ENCODE measurements at places on chromosomes 3 and 15. TPM values are rescaled to one million over a fixed set of nuclear protein-coding genes. Genes with fewer than 3 reads are reported as not detected.
A peak's percentile ranks its signal among the peaks of the same experiment; 100 is the strongest.

Gene AGBL1
- total RNA-seq, result not detected

Gene SHF
- 1.9 TPM for total RNA-seq

Gene SMCO1
- total RNA-seq, result not detected

GRCh38 chr3:185656321-185656840 lies 70.3 kb downstream of the SENP2 start:
- DNase-seq, result peak; percentile 99

DNA sequence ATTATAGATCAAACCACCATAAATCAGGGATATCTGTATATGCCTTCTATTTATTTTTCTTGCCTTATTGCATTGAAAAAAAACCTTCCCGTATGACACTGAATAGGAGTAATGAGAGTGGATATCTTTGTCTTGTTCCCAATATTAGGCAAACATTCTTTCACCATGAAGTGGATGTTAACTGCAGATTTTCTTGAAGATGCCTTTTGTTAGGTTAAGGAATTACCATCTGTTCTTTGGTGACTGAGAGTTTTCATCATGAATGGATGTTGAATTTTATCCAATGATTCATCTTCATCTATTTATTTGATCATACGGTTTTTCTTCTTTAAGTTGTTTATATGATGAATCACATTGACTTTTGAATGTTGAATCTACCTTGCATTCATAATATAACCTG lies 47.1 kb upstream of the MECOM start:
- DNase-seq, result peak; percentile 6

DNA sequence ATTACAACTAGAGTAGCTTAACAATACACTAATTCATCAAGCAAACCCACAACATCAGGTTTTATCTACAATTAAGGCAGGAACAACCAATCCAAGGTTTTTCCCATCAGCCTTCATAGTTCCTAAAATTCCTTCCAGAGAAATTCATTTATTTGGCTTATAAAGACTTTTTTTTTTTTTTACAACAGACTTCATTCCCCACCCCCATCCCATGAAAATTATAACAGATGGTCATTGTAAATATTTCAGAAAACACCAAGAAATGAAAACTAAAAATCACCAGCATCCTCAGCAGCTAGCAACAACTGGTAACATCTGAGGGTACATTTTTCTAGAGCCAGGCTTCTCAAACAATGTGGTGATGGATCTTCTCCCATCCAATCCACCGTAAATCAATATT lies 11.0 kb downstream of the SH3BP5 start:
- peak; percentile 59 for DNase-seq

- peak; percentile 14 for DNase-seq
Observed at GRCh38 chr3:39870706-39871105, 61.3 kb downstream of the MYRIP start.

DNA sequence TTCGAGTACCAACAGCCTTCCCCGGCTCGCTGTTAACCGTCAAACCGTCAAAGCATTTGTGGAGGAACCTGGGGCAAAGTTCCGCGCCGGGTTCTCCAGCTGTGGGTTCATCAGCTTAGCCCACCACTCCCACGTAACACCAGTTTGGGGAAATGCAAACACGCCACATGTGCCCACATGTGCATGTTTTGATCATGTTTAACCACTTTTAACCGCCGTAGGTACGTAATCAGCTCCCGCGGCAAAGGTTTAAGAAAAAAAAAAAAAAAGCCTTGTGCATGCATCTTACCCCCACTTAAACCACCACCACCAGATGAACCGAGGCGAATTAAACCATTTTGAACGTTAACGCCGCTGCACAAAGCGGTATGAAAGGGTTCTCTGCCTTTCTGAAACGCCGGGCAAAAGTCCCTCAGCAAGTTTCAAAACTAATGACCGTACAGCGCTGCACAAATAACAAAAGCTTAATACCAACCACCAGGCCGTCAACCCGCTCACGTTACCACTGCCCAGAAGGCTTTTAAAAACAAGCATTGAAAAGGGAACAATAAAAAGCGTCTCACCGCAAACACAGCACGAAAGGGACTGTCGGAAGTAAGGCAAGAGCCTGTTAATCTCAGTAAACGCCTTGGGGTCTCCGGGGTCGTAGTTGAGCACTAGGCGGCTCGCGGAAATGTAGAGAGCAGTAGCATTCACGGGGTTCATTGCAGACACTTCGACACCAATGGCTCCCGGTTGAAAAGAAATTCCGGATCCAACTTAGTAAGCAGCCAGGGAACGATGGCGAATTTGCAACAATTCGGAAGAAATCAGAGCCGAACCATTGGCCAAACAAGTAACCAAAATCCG lies 1.5 kb downstream of the MSL2 start:
- DNase-seq, result peak; percentile 38

DNA sequence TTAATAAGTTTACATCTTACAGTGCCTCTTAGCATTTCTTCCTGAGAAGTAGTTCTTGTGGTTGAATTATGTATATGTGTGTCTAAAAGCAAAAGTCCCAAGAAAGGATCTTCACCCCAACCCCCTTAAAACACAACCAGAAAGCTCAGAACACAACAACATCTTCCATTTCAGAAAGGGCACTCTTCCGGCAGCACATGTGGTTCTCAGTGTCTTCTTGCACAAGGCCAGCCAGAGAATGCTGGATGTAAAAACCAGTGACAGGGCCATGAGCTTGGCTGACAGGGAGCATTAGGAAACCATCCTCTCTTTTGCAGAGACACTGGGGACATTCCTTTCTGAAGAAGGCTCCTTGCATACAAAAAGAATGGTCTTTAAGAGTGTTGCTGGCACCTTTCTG lies 45.0 kb downstream of the EEFSEC start:
- DNase-seq, result no peak

- peak; percentile 21 for DNase-seq
Observed at GRCh38 chr3:43893727-43894126, 203.0 kb downstream of the ABHD5 start.

GRCh38 chr3:99931059-99931458 lies 113.4 kb downstream of the CMSS1 start:
- DNase-seq, result no peak

DNA sequence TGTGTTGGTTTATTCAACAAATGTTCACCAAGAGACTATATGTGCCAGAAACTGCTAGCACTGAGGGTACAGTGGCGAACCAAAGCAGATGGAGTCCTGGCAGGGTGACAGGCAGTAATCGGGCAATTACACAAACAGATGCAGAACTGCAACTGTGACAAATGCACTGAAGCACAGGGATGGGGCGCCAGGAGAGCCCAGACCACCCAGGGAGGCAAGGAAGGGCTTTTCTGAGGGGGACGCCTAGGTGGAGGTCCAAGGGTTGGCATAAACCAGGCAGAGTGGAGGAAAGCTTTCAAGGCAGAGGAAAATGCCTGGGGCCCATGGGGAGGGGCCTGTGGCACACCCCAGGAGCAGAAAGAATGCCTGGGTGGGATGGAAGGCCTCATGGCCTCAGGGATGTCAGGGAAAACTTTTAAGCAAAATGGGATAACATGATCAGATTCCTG lies 5.5 kb downstream of the DIS3L start:
- DNase-seq, result no peak

GRCh38 chr3:20480786-20481365 lies 294.9 kb upstream of the SGO1 start:
- peak; percentile 46 for DNase-seq
